ENCODE measurements at places on chromosomes 16 and 17. TPM values are rescaled to one million over a fixed set of nuclear protein-coding genes. Genes with fewer than 3 reads are reported as not detected.

MYOCD gene
- total RNA-seq, result 9.4 TPM

- DNase-seq, result no peak
These were observed 13.4 kb downstream of the SLC4A1 start for GRCh38 chr17:44254361-44255095.

SHISA6 gene
- total RNA-seq, result 0.77 TPM

- DNase-seq, result peak; percentile 86
These were observed 21.1 kb downstream of the ANKRD40 start for GRCh38 chr17:50686494-50687199.

DNA sequence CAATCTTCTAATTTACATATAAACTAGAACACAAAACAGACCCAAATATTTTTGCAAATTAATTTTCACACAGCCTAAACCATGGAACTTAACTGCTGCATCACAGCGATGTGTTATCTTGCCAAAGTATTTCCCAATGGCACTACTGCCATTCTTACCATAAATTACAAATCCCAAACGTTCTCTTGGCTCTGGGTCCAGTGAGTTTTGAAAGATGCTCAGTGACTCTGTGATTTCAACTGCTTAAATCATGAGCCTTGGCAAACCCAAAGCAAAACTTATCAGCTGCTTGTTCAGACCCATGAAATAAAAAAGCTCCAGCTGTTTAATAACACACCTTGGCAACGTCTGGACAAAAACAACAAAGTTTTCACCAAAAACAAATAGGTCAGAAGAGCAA lies 223.0 kb downstream of the CA10 start:
- no peak for DNase-seq

CD68 gene
- 50.7 TPM for total RNA-seq

DRC3 gene
- 1.4 TPM for total RNA-seq

GRCh38 chr16:52912565-52913173 lies 140.0 kb downstream of the CHD9NB start:
- peak; percentile 51 for DNase-seq

FAM83G gene
- 40.4 TPM for total RNA-seq

- DNase-seq, result no peak
These were observed 135.7 kb upstream of the XYLT1 start for GRCh38 chr16:17606460-17606859.

TMEM88 gene
- total RNA-seq, result 8.5 TPM

DNA sequence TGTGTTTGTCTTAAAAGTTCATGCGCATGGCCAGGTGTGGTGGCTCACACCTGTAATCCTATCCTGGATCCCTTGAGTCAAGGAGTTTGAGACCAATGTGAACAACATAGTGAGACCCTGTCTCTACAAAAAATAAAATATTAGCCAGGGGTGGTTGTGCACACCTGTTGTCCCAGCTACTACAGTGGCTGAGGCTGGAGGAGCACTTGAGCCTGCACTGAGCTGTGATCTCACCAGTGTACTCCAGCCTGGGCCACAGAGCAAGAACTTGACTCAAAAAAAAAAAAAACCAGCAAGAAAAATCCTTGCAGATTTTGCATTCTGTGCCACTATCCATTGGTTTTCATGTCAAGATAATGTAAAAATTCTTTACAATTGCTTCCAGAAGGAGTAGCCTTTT lies 8.2 kb downstream of the KSR1 start:
- no peak for DNase-seq

TAOK1 gene
- 52.1 TPM for total RNA-seq

ACOX1 gene
- 272 TPM for total RNA-seq

PIPOX gene
- total RNA-seq, result 0.75 TPM

GRCh38 chr16:20175358-20175757 lies 101.7 kb upstream of the GPR139 start:
- DNase-seq, result no peak

PROCA1 gene
- 1.8 TPM for total RNA-seq

DNA sequence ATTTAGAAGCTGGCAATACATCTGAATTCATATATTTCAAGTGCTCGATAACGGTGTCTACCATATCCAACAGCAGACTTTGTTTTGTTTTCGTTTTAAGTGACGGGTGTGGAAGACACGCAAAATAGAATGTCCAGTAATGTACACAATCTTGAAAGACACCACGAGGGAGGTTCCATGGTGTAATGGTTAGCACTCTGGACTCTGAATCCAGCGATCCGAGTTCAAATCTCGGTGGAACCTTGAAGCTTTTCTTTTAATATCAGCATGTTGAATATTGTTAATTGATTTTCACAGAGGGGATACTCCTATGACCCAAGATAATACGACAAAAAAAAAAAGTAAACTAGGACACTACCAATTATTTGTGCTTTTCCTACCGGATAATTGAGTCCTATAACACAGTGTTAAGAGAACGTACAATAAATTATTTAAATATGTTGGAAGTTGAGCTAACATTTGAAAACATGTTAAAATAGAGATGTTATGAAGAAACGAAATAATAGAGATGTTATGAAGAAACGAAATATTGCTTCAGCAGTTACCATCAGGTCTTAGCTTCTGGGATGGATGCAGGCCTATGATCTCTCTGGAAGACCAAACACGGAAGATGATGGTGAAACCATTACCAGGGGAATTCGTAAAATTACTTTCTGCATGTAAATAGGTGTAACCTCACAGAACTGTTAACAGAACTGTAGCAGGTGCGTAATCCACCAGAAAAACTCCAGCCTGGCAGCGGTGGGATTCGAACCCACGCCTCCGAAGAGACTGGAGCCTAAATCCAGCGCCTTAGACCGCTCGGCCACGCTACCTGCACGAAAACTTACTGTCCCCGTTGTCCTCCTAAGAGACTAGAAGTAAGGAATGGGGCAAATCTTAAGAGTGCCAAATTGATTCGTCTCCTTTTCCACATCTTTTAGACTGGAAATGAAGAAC lies 1.5 kb upstream of the ALOXE3 start:
- peak; percentile 87 for DNase-seq

DNA sequence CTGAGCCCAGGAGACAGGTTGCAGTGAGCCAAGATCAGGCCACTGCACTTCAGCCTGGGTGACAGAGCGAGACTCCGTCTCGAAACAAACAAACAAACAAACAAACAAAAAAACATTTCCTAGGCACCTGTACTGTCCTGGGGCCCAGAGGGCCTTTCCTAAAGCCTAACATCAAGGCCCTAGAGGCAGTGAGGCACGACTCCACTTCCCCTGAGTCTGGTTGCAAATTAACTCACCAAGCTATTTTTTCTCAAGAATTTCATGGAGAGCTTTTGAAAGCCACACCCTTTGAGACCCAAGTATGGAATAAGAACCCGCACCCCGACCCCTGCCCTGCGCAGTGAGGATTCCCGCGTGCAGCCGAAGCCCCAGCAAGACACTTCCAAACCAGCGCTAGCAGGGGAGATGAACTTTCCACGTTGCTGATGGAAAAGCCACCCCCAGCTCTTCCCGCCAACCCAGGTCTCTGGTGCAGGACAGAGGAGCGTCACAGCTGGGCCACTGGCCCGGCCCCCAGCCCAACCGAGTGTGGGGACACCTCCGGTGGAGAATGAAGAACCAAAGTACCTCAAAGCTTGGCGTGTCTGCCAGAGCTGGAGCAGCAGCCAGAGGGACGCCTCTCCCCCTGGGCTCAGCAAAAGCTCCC lies 1.2 kb downstream of the CHST5 start:
- DNase-seq, result no peak

- DNase-seq, result no peak
These were observed 13.3 kb downstream of the CYBC1 start for GRCh38 chr17:82437325-82437668.

RECQL5 gene
- total RNA-seq, result 30.1 TPM

DNA sequence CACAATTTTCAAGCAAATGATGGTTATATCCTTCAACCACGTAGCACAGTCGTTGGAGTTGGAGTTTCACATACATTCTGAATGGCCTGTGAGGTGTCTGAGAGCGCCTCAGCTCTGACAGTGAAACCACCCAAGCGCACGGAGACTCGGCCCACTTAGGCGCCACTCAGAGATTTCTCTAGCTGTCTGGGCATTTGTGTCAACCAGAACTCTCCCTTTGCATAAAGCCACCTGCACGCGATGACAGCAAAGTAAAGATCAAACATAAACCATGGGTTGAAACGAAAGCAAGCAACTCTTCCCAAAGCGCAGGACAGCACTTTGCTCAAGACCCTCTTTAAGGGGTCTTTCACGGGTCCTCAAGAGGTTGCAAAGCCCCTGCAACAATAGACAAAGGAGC lies 533 bp downstream of the SLC6A4 start:
- DNase-seq, result no peak

DOC2A gene
- 5.2 TPM for total RNA-seq

SRR gene
- total RNA-seq, result 16.2 TPM

KRT40 gene
- 0.22 TPM for total RNA-seq
